GDM1 (cell line): ENCODE measurements at places on chromosomes 1 and 21.

DNA sequence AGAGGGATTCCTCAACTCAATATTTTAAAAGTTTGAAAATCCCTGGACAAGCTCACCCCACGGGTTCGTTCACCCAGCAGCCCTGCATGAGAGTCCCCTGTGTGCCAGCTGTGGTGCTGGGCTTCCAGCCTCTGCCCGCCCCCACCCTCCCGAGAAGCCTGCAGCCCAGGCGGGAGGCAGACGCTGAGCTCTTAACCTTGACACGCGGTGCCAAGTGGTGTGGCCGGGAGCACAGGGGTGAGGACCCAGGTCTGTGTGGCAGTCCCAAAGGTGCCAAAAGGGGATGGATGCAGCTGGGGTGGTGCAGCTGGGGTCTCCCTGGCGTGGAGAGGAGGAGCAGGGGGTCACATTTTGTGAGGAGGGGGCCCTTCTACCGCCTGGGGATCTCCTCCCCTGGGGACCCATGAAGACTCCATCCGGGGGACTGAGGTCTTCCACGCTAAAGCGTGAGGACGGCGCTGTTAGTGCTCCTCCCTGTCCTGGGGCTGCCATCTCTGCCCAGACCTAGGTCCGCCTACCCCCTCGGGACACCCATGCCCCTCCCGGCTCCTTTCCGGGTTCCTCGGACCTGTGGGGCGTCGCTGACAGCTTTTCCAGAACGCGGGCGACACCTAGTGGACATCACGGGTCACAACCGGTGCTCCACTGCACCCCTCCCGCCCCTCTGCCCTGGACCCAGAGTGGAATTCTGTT, 12.9 kb downstream of the PLA2G2F start:
- peak; percentile 48 for DNase-seq

- no peak for DNase-seq
Observed at GRCh38 chr1:184900507-184900906, 73.8 kb downstream of the NIBAN1 start.

- DNase-seq = no peak
Observed at GRCh38 chr1:171805395-171806115, 24.1 kb downstream of the METTL13 start.

DNA sequence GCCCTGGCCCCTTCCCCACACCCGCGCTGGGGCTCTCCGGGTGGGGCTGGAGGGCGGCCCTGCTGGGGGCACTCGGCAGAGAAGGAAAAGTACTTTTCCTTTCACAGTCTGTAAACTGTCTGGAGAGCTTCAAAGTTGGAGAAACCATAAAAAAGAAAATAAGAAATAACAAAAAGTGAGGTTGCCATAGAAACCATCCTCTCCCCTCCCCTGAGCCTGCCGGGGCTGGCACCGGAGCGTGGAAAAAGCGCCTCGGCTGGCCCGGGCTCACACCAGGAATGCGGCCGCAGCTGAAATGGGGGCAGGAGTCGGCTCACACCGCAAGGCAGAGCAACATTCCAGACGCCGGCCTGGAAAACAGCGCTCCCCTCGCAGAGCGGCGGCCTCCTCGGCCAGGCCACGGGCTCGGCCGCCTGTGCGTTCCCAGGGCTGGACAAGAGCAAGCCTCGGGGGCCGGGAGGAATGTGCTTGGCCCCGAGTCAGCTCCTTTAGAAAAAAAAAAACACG, 69.2 kb downstream of the MORN1 start:
- no peak for DNase-seq

- peak; percentile 61 for DNase-seq
Observed at GRCh38 chr1:235093696-235094592, 34.7 kb downstream of the TOMM20 start.

DNA sequence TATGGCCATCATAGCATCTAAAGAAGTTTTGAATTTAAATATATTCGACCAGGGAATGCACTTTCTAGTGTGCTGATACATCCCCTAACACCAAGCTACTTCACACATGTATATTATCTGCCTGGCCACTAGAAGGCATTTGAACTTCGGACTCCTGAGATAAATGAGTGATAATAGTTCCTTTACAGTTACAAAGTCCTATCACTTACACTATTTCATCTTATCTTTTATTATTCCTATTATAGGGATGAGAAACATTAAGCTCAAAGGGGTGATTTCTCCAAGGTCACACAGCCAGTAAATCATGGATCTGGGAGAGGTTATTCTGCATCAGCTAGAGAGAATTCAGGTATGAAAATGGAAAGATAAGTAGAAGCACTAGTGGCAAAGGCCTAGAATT, 40.3 kb downstream of the GPATCH2 start:
- no peak for DNase-seq

DNA sequence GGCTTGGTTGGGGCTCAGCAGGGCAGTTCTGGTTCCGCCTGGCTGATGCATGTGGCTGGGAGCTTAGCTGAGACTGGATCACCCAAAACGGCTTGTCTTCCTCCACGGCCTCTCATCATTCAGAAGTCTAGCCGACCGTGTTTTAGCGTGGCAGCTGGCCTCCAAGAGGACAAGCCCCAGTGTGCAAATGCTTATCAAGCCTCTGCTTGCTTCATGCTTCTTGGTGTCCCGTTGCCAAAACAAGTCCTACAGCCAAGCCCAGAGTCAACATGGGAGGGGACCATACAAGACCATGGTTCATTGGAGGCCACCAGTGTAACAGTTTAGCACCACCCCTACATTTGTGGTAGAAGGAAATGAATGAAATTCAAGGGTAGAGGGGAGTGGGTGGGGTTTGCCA, 10.5 kb upstream of the KDF1 start:
- DNase-seq = no peak

GRCh38 chr1:227273557-227273956, 44.7 kb downstream of the CDC42BPA start:
- no peak for DNase-seq

DNA sequence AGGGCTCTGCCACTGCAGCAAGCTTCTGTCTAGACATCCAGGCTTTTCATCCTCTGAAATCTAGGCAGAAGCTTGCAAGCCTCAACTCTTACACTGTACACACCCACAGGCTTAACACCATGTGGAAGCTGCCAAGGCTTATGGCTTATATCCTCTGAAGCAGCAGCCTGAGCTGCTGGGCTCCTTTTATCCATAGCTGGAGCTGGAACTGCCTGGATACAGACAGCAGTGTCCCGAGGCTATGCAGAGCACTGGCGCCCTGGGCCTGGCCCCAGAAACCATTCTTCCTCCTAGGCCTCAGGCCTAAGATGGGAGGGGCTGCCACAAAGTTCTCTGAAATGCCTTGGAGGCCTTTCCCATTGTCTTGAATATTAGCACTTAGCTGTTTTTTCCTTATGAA, 19.3 kb upstream of the POGK start:
- DNase-seq = no peak

DNA sequence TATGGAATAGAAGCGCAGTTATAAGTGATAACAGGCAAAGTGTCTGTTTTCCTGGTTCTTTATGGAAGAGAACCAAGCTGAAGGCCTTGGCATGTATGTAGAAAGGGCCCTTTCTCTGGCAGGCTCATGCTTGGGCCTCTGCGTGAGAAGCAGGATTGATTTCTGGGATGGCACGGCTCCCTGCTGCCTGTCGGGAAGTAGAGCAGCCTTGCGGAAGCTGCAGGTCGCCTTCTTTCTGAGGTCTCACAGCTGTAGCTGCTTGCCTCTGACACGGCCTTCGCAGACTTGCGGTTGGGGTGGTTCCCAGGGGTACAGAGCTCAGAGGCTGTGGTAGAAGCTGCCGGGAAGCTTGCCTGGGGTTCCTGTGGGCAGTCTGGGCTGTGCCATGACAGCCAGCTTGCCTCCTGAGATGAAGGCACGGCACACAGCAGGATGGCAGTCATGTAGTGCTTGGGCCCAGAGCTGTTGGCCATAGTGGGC, 39.4 kb downstream of the TRAPPC10 start:
- no peak for DNase-seq

GRCh38 chr21:35658242-35658641, 402.1 kb downstream of the SETD4 start:
- DNase-seq = peak; percentile 48

DNA sequence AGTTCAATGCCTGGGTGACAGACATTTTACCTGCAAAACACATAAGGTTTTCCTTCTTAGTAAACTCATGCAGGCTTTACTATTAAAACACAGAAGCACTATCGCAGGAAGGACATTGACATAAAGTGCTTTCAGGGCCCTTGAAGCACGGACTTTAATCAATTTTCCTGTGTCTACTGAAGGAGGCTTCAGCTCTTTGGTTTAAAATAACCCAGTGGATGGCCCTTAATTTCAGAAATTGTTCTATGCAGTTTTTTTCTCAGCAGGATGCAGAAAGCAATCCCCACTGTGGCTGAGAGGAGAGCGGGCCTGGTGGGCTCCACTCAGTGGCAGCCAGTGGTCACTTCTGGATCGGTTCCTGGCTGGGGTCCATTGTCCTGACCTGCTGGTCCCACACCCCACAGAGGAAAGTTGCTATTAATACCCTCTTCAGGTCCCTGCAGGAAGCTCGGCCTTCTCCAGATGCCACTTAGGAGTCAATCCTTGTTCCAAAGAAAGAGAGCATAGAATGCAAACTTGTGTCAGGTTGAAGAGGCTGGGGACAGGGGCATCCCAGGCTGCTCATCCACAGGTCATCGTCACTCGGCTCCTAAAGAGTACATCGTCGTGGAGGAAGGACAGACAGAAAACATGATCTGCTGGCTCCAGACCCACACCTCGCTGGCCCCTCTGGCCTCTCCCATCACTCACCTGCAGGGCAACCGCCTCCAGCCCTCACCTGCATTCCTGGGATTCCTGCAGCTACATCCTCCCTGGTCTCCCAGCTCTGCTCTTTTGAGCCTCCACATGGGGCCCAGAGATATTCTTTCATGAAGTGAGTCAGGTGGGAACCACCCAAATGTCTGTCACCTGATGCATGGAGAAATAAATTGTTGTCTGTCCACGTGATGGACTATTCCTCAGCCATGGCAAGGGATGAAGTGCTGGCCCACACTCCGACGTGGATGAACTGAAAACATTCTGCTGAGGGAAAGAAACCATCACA, 153.1 kb downstream of the PSMG1 start:
- DNase-seq = no peak

- DNase-seq = no peak
Observed at GRCh38 chr1:89631816-89632656, 884 bp upstream of the LRRC8C start.

DNA sequence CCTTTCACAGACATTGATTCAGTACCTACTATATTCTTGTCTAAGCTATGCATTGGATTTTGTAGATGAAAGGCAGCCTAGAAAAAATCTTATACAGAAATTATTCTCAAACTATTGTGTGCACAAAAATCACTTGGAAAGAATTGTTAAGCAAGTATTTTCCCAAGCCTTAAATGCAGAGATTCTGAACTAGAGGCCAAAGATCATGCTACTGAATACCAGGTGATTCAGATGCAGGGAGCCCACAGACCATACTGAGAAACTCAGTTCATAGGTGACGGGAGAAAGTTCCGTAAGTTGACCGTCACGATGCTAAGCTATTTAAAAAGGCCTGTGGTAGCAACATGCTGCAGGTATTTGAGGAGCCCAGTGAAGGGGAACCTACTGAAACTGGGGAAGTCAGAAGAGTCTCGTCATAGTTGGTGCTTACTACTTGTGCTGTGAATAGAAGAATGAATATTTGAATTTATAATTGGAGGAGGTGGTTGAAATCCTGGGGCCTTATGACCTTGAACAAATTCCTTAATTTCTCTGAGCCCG, 150.8 kb downstream of the NFIA start:
- no peak for DNase-seq

- no peak for DNase-seq
Observed at GRCh38 chr1:22412932-22413727, 38.5 kb upstream of the ZBTB40 start.

DNA sequence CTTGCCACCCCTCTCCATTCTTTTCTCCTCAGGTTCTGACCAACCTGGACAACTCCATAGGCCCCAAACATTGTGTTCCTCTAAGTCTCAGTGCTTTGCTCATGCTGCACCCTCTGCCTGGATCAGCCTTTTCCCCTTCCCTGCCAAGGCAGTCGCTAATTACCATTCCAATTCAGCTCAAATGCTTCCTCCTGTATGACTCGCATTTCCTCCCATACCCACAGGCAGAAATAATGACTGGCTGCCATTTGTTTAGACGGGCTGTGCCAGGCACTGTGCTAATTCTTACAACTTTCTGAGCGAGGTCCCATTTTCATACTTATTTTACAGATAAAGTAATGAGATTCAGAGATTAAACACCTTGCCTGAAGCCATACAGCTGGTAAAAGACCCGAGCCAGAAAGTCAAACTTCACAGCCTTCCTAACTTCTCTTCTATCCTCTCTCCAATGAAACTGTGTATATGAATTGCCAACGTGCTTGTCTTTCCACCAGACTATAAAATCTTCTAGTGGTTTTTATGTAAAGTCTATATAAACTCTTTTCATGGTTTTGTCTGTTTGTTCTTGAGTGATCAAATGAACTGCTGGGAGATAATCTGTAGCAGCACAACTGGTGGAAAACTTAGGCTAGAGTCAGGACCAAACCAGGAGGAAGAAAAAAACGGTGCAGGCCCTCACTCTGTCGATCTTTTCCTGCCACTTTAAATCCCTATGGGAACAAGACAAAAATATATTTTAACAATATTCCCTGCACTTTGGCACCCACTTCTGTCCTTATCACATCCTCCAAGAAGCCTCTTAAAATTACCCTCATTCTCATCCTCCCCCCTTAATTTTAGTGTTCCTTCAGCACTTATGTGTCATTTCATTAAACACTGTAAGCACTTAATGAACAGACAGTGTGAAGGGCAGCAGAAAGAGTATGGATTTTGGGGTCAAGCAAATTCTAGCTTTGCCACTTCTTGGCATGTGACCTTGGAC, 33.7 kb downstream of the RAB3B start:
- DNase-seq = peak; percentile 32

DNA sequence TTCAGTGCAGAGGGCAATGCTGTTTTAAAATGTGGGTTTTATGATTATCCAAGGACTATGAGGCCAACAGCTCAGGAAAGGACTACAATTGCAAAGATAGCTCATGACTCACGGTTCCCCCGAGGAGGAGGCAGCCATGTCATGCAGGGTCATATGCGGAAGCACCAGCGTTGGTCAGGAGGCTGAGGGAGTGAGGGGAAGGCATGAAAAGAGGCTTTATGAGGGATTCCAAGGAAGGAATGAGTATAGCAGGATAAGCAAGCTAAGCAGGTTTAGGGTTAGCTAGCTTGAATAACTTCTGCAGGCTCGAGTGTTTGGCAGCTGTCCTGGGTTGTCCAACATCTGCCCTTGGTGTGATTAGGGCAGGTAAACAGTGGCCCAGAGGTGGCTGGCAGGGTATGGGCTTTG, 495.1 kb downstream of the SETD4 start:
- DNase-seq = no peak

GRCh38 chr1:196143602-196144342, 464.5 kb downstream of the KCNT2 start:
- DNase-seq = no peak

DNA sequence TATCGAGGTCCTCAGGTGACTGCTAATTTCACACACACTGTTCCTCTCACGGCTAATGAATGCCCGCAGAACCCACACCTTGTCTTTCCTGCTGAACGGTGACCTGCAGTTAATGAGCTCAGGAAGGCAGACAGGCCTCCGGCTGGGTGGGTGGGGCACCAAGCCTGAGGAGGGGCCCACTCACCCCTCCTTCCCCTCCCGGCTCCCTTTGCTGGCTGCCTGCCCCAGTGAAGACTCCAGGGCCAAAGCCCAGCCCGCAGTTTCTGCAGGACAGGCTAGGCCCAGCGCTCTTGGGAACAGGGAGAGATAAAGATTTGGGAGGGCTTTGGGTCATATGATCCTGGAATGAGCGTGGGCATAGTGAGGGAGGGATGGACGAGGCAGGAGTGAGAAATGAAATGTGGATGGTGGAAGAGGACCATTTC, 26.4 kb downstream of the FOXO6 start:
- no peak for DNase-seq

- peak; percentile 8 for DNase-seq
Observed at GRCh38 chr1:235417086-235417697, 50.0 kb downstream of the TBCE start.
